Cardiac muscle cell (in vitro differentiated cells and primary cell): ENCODE measurements at places on chromosomes 11 and 22.

GRCh38 chr11:18449251-18449650 lies 6.4 kb upstream of the LDHAL6A start:
- no peaks in the 10 kb centered on the region for H3K4me1 ChIP-seq
- no peaks in the 10 kb centered on the region for H3K36me3 ChIP-seq
- H3K4me3 ChIP-seq = no peak overlapping the region
- no peak overlapping the region for H3K27ac ChIP-seq
- no peak for DNase-seq

DNA sequence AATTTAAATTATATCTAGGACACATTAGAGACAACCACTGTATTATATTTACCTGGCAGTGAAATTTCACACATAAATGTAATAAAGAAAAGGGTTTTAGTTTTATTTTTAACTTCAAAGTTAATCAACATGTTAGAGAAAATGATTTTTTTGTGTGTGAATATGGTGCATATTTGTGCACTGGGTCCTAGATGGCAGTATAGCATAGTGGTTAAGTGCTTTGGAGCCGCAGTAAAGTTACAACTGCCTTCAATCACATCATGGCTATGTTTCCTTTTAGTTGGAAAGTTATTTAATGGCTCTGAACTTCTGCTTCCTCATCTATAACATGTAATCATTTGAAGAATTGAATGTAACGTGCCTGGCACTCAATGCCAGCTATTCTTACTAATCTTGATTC lies 108.9 kb upstream of the DDI1 start:
- H3K27me3 ChIP-seq = no peaks in the 10 kb centered on the region
- DNase-seq = peak; percentile 67
- no peaks in the 10 kb centered on the region for H3K36me3 ChIP-seq
- H3K4me1 ChIP-seq = peaks cover 44% of the 10 kb centered on the region

GRCh38 chr22:23098718-23099530 lies 28.6 kb downstream of the GNAZ start:
- no peaks in the 10 kb centered on the region for H3K27me3 ChIP-seq
- no peaks in the 10 kb centered on the region for H3K4me1 ChIP-seq
- no peaks in the 10 kb centered on the region for H3K36me3 ChIP-seq
- H3K27ac ChIP-seq = no peak overlapping the region
- DNase-seq = no peak

GRCh38 chr22:25629613-25630012 lies 65.1 kb downstream of the GRK3 start:
- no peak for DNase-seq
- H3K36me3 ChIP-seq = no peaks in the 10 kb centered on the region
- H3K27ac ChIP-seq = no peak overlapping the region
- no peaks in the 10 kb centered on the region for H3K27me3 ChIP-seq
- peaks cover 17% of the 10 kb centered on the region for H3K4me1 ChIP-seq
- H3K4me3 ChIP-seq = no peak overlapping the region

GRCh38 chr11:92787638-92788037 lies 181.8 kb upstream of the MTNR1B start:
- no peak for DNase-seq
- no peak overlapping the region for H3K27ac ChIP-seq
- peaks cover 26% of the 10 kb centered on the region for H3K27me3 ChIP-seq
- H3K4me1 ChIP-seq = no peaks in the 10 kb centered on the region
- no peaks in the 10 kb centered on the region for H3K36me3 ChIP-seq

DNA sequence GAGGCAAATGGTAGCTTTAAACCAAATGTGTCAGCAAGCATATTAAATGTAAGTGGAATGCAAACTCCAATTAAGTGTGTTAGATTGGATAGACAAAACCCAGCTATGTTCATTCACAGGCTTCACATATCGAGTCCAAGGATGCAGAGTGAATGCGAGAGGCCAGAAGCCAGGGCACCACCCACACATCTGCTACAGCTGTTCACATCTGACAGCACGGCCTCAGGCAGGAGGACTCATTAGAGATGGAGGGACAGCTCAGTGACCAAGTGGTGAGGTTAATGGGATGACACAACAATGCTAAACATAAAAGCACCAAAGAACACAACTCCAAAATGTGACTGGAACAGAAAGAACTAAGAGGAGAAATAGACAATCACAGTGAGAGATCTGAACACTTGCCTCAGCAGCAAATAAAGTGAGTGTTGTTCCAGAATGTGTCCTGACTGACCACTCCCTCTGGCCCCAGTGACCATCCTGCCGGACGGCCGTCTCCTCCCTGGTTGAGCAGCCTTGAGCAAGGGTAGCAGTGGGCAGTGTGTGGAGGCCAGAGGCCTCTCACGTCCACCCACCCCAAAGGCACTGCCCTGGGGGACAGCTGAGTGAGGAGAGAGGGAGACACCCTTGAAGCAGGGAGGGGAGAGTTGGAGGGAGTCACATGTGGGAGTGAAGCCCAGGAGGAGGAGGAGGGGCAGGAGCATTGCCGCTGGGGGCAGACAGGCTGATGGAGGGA lies 23.8 kb downstream of the ALG12 start:
- H3K4me1 ChIP-seq = no peaks in the 10 kb centered on the region
- no peaks in the 10 kb centered on the region for H3K27me3 ChIP-seq
- no peak overlapping the region for H3K27ac ChIP-seq
- DNase-seq = no peak
- H3K4me3 ChIP-seq = no peak overlapping the region

DNA sequence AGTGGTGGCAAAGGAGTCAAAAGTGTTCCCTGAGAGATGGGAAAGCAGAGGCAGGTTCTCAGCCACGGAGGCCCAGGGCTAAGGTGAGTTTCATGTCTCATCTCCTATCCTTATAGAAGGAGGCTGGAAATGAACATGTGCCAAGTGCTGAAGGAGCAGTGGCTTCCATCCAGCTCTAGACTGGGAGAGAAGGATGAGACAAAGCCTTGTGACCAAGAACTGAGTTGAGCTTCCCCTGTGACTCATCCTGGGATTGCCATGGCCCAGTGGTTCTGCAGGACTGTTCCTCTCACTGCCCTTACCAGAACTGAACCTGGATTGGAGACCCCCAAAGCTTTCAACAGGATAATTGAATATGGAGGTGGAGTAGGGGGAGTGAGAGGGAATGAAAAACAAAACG lies 16.7 kb upstream of the OR9Q1 start:
- no peak overlapping the region for H3K27ac ChIP-seq
- no peaks in the 10 kb centered on the region for H3K4me1 ChIP-seq
- H3K27me3 ChIP-seq = no peaks in the 10 kb centered on the region
- no peak overlapping the region for H3K4me3 ChIP-seq
- H3K36me3 ChIP-seq = no peaks in the 10 kb centered on the region

DNA sequence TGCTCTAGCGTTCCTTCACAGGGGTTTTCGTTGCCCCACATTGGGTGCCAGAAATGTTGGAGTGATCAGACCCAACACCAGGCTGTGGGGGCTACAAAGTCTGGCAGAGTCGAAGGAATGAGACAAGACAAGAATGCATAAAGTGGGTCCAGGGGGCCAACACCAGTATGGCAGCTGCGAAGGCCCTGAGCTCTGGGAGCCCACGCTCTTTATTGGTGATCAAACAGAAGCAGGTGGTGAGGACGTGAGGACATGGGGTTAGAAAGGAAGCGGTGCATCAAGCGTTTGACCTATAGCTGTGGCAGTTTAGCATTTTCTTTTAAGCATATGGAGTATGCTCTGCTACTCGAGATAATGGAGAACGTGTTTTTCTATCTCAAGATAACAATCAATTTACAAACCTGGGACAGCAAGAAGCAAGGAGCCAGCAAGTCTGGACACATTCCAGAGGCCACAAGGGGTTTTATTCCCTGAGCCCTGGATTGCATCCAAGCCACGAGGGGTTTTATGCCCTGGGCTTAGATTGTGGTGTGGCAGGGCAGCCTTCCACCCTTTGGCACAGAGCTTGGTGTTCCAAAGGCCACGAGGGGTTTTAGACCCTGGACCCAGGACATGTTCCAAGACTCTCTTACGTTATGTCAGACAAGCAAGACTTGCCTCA lies 3.9 kb upstream of the DNAJB13 start:
- H3K36me3 ChIP-seq = no peaks in the 10 kb centered on the region
- no peak overlapping the region for H3K4me3 ChIP-seq
- DNase-seq = no peak
- H3K27ac ChIP-seq = no peak overlapping the region
- no peaks in the 10 kb centered on the region for H3K27me3 ChIP-seq
- H3K4me1 ChIP-seq = no peaks in the 10 kb centered on the region

- H3K27ac ChIP-seq = no peak overlapping the region
- no peaks in the 10 kb centered on the region for H3K4me1 ChIP-seq
- peak; percentile 2 for DNase-seq
- no peaks in the 10 kb centered on the region for H3K27me3 ChIP-seq
Observed at GRCh38 chr11:21810650-21811049, 382.2 kb upstream of the ANO5 start.

DNA sequence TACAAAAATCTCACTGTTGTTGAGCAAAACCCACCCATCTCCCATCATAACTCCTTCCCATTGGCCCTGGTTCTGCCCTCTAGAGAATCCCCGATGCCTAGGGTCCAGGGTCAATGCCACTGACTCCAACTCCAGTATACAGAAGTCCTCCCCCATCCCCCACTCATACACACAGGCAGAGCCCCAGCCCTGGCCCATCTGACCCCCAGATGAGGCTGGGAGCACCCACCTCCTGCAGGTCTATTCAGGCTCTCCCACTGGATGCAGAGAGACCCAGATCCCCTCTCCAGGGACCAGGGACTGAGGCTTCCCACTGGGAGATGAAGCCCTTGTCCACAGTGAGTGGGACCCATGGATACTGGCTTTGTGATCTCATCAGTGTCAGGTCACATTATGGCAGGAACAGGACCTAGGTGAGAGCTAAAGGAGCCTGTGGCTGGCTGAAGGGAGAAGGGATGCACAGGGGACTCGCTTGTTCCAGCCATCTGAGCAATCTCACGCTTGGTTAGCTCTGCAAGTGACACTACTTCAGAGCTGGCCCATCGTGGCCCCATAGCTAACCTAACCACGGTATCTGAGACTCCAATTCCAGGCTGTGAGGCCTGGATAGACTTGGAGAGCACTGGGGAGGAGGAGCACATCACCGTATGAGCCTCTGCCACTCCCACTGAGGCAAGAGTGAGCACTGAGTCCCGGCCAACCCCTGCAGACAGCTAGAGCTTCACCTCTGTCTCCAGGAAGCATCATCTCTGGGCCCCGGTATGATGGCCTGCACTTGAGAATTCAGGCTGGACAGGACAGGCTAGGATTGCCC lies 35.7 kb downstream of the TRIM29 start:
- H3K4me1 ChIP-seq = peaks cover 5% of the 10 kb centered on the region
- H3K4me3 ChIP-seq = no peak overlapping the region
- H3K27me3 ChIP-seq = no peaks in the 10 kb centered on the region

GRCh38 chr11:8192016-8192895 lies 23.4 kb upstream of the RIC3 start:
- no peaks in the 10 kb centered on the region for H3K4me1 ChIP-seq
- no peaks in the 10 kb centered on the region for H3K36me3 ChIP-seq
- peaks cover 23% of the 10 kb centered on the region for H3K27me3 ChIP-seq
- H3K4me3 ChIP-seq = no peak overlapping the region

GRCh38 chr22:20663941-20664593 lies 109.8 kb upstream of the SERPIND1 start:
- peaks cover 6% of the 10 kb centered on the region for H3K27me3 ChIP-seq
- DNase-seq = no peak
- no peak overlapping the region for H3K27ac ChIP-seq
- H3K4me1 ChIP-seq = no peaks in the 10 kb centered on the region

GRCh38 chr11:14055936-14056335 lies 93.4 kb downstream of the SPON1 start:
- peaks cover 6% of the 10 kb centered on the region for H3K27me3 ChIP-seq
- H3K4me1 ChIP-seq = no peaks in the 10 kb centered on the region
- no peak for DNase-seq
- no peak overlapping the region for H3K27ac ChIP-seq
- H3K4me3 ChIP-seq = no peak overlapping the region

DNA sequence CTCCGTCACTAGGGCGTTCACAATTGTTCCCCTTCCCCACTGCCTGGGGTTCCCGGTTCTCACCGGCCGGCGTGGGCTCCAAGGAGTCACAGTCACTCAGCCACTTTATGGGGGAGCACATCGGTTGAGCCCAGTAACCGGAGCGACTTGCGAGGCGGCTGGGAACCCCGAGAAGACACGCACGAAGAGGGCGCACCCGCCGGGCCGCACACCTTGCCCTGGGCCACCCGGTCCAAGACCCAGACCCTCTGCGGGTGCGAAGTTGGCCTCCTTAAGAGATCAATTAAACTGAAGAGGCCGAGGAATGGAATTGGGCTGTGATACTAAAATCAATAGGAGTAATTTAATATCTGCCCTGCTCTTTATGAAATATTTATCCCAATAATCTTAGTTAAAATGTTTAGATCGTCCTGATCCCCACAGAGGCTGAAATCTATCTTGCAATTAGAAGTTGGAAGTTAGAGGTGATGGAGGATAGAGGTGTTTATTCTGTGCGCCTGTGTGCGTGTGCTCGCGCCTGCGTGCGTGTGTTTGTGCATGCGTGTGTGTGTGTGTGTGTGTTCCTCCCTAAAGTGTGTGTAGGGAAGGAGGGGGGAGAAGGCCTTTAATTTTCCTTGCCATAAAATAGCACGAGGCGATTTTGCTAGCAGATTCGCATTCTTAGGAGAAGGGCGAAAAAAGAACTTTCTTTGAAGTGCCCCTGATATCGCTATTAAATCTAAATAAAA lies 954 bp upstream of the MN1 start:
- peak overlapping the region; percentile 73 for H3K27ac ChIP-seq
- no peak for DNase-seq
- H3K4me3 ChIP-seq = peak overlapping the region; percentile 77
- H3K27me3 ChIP-seq = peaks cover 27% of the 10 kb centered on the region
- H3K36me3 ChIP-seq = no peaks in the 10 kb centered on the region
- H3K4me1 ChIP-seq = peaks cover 33% of the 10 kb centered on the region

- H3K36me3 ChIP-seq = no peaks in the 10 kb centered on the region
- no peaks in the 10 kb centered on the region for H3K4me1 ChIP-seq
- H3K27me3 ChIP-seq = no peaks in the 10 kb centered on the region
- no peak overlapping the region for H3K4me3 ChIP-seq
- no peak for DNase-seq
- H3K27ac ChIP-seq = no peak overlapping the region
Observed at GRCh38 chr11:109956124-109956793, 136.9 kb upstream of the ZC3H12C start.

DNA sequence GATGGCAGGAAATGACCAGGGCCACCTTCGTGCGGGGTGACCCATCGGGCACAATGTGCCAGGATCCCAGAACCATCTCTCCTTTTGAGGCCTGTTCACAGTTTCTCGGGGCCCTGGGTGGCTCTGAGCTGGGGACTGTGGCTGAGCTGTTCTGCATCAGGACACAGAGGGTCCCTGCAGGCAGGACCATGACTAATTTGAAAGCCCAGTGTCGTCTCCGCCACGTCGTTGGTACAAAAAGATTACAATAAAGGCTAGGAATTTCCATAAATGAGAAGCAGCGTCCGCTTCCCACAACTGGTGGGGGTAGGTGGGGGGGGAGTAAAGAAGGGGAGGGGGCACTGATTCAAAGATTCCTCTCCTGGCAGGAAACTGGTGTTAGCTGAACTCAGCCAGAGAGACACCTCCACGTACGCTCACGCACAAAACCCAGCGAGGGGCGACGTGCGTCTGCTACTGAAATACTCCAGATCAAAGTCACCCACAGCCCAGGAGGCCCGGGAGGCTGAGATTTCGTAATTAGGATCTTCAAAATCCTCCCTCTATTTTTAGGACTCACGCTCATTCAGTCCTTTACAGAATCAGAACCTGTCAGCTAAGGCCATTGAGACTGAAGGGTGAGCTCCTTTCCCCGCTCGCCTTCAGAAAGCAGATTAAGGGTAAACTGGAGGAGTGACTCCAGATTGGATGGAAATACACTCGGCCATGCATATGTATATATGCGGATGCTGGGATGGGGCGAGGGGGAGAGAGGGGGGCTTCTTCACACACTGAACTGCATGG lies 11.0 kb downstream of the MN1 start:
- H3K36me3 ChIP-seq = no peaks in the 10 kb centered on the region
- peaks cover 83% of the 10 kb centered on the region for H3K4me1 ChIP-seq
- no peak overlapping the region for H3K4me3 ChIP-seq
- H3K27me3 ChIP-seq = no peaks in the 10 kb centered on the region
- peak; percentile 90 for DNase-seq

- H3K36me3 ChIP-seq = no peaks in the 10 kb centered on the region
- peak; percentile 68 for DNase-seq
- H3K4me3 ChIP-seq = no peak overlapping the region
Observed at GRCh38 chr22:39543095-39543494, 10.5 kb upstream of the RPS19BP1 start.
